ENCODE measurements at places on chromosomes 2 and 18.
A peak's percentile ranks its signal among the peaks of the same experiment; 100 is the strongest.

DNA sequence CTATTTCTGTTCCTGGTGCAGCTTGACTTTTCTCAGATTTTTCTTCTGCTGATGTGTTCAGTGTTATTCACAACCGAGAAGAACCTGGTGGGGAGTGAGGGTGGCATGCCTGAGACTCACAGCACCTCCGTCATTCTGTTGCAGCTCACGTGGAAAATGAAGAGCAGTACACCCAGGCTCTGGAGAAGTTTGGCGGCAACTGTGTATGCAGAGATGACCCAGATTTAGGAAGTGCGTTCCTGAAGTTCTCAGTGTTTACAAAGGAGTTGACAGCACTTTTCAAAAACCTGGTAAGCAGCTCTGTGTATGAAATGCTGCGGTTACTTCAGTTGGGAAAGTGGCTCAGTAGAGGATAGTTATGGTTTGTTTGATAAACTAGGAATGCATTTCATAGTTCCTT is 90.5 kb downstream of the ASAP2 start:
- DNase-seq = no peak

- no peak for DNase-seq
Measured at GRCh38 chr2:172639823-172640222, 83.9 kb downstream of the PDK1 start.

- no peak for DNase-seq
Measured at GRCh38 chr18:12883372-12883683, 709 bp downstream of the PTPN2 start.

DNA sequence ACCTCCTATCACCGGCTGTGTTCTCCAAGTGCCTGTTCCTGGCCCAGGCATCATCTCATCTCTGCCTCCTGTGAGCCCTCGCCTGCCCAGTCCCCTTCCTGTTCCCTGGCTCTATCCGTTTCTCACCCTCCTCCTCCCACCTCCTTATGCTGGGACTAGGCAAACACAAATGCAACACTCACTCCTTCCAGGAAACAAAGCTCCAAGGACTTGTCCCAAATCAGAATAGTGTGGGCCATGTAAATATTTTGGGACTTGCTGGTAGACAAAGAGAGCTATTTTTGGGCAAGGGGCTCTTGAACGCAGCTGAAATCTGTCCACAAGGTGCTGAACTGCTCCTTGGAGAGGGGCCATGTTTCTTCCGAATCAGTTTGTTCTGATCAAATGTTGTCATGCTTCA is 25.3 kb downstream of the MBP start:
- no peak for DNase-seq

DNA sequence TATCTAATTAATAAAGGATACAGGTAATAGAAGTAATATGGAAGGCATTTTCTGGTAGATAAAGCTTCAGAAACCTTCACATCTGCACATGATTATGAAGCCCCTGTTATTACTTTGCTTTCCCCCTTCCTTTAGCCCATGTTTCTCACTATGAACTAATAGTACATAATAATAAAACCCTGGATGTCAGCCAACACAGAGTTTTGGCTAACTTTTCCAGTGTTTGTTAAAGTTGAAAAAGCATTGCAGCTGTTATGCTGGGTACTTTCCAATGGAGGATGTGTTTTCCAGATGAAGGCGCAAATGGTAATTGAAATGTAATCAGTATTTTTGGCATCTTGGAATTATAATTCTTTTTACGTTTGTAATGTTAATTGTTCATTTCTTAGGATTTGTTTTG is 43.5 kb downstream of the SPTBN1 start:
- no peak for DNase-seq

GRCh38 chr2:114534116-114535084 is 92.0 kb downstream of the DPP10 start:
- peak; percentile 5 for DNase-seq

DNA sequence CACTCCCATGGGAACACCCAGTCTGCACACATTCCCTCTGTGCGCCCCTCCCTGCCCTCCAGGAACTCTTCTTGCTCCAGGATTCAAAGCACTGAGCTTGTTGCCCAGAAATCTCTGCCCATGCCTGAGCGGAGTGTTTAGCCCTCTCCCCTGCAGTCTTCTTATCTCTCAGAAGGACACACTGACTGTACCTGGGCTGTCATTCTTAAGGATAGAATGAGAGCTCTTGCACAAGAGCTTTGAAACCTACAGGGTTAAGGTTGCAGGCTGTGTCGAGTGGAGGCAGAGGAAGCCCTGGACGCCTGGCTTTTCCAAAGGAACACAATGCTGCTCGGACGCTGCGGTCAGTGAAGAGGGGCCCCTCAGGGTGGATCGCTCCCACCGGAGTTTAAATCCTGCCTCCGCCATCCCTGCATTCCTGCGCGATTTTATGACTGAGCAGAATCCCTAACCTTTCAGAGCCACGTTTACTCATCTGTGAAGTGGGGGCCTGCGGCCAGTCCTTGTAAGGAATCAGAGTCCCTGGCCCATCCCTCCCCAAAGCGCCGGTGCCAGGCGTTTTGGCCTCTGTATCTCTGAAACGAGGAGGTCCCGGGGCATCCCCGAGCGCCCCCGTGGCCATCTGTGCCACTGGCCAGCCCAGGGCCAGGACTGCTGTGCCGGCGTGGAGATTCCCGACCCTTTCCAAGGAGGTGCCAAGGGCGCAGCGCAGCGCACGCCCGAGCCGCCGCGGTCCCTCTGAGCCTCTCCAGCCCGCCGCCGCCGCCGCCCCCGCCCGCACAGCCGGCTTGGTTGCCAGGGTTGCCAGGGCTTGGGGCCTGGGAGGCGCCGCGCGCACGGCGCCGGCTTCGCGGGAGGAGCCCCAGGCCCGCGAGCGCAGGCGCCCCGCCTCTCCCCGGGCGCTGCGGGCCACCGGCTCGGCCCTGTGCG is 58.9 kb downstream of the FAM168B start:
- DNase-seq = no peak

DNA sequence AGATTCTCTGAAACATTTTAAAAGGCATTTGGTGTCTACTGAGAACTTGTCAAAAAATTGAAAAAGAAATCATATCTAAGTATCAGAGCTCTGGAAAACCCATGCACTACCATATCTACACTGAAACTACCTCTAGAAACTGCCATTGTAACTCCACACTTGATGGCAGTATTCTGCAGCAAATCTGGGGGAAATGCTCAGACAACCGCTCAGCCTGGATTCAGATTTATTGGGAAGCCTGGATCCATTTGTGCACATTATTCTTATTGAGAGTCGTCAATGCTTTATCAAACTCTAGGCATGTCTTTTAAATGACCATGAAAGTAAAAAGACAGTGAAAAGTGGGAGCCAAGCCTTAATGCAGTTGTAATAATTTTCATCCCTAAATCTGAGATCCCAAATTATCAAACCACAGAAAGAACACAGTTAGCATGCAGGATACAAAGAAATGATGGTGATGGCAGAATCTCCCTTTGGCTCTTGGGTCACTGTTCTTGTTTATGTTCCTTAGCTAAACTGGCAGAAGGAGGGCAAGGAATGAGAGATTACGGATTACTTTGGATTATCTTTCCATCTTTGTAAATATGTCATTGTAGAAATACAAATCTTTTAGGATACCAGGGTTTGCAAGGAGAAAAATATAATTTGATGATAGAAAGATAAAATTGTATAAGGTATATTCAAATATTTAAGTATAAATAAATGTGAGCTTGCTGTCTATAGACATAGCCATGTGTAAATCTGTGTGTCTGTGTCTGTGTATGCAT is 512.1 kb upstream of the SYT4 start:
- no peak for DNase-seq

DNA sequence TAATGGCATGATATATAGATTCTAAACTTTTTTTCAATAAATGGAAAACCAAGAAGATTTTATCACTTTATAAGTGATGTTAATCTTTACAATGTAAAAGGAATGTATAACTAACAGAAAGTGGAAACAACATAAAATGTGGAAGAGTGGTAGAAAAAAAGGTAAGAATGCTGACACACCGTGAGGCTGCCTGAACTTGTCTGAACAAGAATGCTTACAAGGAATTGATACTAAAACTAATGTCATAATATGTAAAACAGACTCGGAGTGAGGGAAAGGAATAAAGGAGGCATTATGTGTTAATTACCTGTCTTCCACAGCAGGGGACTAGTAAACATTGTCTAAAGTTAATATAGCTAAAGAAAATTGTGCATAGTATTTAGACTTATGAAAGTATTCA is 958.8 kb upstream of the TMEFF2 start:
- DNase-seq = no peak

DNA sequence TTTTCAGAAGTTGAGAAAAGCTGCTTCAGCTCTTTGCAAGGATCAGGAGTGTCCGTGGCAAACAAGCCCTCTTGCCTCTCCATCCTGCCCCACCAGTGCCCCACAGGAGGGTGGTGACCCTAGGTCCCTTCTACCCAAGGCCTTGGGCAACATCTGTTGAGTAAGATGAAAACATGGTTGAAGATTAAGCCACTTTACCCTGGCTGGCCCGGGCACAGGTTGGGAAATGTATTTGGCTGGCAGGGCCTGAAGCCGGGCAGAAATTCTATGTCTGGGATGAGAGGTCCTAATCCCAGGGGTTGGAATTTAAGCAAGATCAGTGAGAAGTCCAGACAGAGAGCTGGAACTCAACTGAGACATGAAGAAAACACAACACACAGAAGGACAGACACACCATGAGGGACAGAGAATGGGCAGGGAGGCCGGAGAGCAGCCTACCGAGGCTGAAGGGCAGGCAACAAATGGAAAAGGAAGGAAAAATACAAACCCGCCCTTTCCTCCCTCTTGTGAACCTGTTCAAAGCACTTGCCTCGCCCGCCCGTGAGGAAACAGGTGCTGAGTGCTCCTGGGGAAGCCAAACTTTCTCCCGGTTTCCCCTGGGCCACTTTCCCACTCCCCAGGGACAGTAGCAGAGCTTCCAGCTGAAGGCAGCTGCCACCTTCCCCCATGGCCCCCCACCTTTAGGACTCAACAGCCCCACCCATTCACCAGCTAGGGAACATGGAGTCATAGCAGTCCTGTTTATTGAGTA is 86.1 kb downstream of the TNS1 start:
- DNase-seq = no peak

- no peak for DNase-seq
Measured at GRCh38 chr18:55086906-55087305, 127.6 kb upstream of the CCDC68 start.

DNA sequence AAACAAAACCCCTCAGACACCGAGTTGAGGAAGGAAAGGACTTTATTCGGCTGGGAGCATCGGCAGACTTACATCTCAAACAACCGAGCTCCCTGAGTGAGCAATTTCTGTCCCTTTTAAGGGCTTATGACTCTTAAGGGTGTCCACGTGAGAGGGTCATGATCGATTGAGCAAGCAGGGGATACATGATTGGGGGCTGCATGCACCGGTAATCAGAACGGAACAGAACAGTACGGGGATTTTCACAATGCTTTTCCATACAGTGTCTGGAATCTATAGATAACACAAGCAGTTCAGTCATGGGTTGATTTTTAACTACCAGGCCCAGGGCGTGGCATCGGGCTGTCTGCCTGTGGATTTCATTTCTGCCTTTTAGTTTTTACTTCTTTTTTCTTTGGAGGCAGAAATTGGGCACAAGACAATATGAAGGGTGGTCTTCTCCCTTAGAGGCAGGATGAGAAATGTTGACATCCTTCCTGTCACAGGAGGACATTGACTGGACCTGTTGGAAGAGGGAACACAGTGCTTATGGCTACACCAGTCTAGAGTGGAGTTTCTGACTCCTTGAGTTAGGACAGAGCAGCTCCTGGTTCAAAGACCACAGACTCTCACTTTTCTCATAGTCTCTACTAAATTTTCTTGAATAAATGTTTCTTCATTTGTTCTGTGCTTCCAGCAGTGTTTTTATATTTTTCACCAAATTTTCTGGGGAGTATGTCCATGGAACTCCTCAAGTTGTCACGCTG is 35.8 kb downstream of the SPOPL start:
- no peak for DNase-seq

GRCh38 chr2:230541934-230542380 is 126.0 kb downstream of the SP100 start:
- DNase-seq = peak; percentile 49

DNA sequence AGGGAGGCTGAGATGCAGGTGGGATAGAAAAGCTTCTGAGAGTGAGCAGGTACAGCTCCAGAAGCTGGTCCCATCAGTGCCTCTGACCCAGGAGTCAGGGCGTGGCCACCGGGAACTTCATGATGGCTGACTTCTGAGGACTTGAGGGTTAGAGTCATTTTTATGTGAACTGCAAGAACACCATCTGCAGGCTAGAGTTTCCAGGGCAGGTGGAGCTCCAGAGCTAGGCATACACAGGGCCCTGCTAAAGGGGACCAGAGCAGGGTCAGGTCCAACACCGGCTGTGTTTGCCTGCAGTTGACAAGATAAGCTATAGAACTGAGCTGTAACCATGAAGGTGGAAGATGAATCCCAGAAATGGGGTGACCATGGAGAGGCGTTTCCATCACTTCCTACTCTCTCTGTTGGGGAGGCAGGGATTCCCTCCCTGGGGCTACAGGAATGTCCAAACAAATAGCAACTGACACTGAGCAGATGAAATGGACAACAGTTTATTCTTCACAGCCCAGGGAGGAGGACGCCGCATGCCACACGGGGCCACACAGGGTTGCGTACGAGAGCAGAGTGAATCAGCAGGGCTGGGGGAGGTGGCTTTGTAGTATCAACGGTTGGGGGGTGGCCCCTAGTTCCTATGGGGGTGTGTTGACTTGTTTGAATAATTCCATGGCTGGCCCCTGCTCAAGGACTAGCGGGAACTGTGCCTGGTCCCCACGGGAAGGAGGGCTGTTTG is 77.6 kb upstream of the ZNF516 start:
- DNase-seq = no peak

GRCh38 chr2:40507432-40507831 is 55.5 kb upstream of the SLC8A1 start:
- peak; percentile 49 for DNase-seq

DNA sequence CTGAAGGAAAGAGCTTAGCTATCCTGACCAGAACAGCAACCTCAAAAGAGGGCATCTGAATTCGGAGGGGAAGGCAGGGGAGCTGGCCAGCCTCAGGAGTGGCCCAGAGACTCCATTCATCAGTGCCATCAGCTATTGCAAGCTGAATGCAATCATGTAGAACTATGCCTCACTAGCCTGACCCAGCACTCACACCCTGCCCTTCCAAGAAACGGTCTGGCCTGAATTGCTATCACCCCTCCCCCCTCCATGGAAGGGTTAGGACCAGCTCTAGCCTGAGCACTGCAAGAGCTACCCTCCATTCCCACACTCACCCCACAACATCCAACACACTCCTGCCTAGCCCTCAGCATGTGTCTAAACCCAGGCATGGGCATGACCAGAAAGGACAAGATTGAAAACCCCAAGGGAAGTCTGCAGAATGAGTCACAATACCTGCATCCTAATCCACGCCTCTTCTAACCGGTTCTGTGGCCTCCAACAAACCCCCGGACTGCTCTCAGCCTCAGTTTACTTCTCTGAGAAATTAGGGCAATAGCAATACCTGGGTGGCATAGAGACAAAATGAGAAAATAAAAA is 120.3 kb downstream of the BCL11A start:
- DNase-seq = no peak

DNA sequence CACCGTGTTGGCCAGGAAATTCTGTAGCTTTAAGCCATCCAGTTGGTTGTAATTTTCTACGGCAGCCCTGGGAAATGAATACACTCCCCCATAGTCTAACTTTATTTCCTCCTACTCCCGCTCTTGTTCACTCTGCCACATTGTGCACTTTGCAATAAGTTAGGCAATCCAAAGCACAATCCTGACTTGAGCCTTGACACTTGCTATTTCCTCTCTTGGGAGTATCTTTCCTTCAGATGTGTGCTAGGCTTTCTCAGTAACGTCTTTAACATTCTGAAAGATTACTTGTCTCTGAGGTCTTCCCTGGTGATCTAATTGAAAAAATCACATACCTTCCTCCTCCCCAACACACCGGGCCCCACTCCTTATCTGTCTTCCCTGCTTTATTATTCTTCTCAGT is 65.9 kb upstream of the RAB27B start:
- DNase-seq = no peak

- no peak for DNase-seq
Measured at GRCh38 chr2:240885566-240885965, 10.4 kb downstream of the MAB21L4 start.

All from KBM-7 (cell line).